ENCODE measurements at places on chromosomes 7 and 10.

- no peak for DNase-seq
Observed at GRCh38 chr7:112147793-112148361, 58.3 kb downstream of the DOCK4 start.

GRCh38 chr7:47757921-47758411 lies 176.1 kb upstream of the TNS3 start:
- DNase-seq: no peak

- DNase-seq: no peak
Observed at GRCh38 chr10:62033125-62033524, 131.6 kb downstream of the ARID5B start.

DNA sequence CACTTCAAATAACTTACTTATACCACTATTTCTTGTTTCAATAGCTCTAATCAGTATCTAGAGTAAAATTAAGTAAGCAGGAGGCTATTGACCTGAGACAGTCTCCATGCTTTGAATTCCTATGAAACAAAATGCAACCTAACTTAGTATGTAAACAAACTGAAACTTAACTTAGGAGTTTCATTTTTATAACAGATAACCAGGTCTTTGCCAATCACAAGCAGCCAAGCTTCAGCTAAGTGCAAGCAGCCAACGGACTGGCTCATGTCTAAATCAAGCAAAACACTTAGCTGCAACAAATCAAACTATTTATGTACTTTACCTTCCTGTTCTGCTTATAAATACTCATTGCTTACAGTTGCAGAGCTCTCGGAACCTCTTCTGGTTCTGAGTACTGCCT lies 4.4 kb upstream of the GSTK1 start:
- no peak for DNase-seq

GRCh38 chr10:50325449-50326171 lies 74.3 kb upstream of the ASAH2 start:
- no peak for DNase-seq

DNA sequence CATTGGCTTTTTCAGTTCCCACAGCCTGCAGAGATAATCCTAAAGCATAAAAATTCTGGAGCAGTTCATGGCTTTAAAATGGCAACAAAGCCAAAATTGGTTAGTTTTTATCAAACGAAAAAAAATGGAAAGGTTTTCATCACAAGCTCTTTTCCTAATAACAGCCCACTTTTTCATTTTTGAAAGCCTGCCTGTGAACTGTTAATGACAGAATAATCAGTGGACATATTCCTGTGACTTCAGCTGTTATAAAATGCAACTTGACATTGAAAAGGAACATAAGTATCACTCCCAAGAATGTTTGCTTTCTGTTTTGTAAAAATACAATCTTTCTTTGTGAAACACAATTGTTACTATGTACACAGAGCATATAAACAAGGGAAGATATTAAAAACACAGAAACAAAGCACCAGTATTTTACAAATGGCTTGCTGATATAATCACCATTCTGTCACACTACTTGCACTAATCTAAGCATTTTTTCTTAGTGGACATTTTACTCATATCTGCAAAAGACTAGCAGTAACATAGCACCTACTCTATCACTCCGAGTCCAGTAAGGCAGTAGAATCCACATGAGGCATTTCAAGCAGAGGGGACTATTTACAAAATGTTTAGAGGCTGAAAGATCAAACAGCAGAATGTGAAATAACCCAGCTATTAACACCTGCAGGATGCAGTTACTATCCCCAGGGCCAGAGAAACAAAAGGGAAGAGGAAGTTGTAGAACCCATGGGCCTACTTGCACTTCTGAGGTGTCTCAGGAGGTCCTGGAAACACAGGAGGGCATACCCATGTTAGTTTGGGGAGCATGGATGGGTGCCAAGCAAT lies 26.4 kb downstream of the MACC1 start:
- no peak for DNase-seq

- DNase-seq: no peak
Observed at GRCh38 chr10:52652431-52653262, 119.9 kb downstream of the MBL2 start.

GRCh38 chr7:46932676-46933424 lies 649.1 kb downstream of the TNS3 start:
- DNase-seq: no peak

DNA sequence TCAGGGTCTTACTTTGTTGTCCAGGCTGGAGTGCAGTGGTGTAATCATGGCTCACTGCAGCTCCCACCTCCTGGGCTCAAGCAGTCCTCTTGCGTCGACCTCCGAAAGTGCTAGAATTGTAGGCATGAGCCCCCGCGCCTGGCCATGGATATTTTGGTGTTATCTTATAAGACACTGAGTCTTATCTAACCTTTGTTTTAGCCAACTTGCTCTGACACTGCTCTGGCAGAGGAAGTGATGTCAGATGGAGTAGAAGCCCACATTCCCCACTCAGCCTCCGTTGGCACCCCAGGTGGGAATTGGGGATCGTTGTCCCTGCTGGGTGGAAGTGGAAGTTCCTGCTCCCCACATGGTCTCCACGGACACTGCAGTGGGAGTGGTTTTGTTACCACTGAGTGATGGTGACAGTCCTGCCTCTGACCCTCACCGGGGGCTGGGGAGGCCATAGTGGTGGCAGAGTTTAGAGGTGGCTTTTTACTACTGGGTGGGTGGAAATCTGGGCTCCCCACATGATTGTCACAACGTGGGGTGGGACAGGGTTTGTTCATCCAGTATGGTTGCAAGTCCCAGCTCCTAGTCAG lies 98.9 kb downstream of the ANKRD61 start:
- DNase-seq: no peak

DNA sequence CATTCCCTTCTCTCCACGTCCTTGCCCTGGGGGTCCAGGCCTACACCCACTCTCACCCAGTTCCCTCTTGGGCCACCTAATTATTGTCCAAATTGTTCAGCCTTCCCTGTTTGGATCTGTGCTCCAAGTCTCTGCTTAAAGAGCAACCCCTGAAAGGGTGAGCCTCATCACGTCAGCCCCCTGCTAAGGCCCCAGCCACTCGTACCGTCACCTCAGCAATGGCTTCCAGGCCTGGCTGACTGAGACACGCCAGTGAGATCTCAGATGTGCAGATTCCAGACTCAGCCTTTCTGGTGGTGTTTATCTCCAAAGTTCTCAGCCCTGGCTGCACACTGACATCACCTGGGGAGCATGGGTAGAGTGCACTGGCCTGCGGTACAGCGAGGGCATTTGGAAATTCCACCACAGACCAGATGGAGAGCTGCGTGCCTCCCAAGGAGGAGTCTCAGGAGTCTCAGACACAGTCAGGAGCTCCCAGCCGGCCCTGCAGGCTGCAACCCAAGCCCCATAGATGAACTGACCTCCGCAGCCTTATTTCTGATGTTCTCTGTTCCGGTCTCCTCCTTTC lies 87.5 kb downstream of the PRKAG2 start:
- DNase-seq: no peak

- no peak for DNase-seq
Observed at GRCh38 chr7:24882989-24883621, 96.9 kb downstream of the OSBPL3 start.

DNA sequence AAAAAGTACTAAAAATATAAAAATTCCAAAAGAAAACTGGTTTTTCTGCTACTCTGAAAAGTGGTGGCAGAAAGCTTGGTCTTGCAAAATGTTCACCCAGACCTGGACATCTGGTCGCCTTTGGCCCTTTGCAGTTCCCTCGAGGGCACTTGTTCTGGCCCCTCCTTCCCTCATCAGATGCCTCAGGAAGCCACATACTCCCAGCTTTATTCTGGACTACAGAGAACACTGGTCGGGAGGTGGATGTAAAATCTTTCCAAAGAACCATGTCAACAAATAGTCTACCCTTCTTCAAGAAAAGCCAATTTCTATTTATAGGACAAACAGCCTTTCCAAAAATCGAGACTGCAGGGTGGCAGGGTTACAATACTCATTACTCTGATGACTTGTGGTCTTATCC lies 726.1 kb downstream of the TNS3 start:
- no peak for DNase-seq

GRCh38 chr7:147779949-147780348 lies 810.6 kb upstream of the C7orf33 start:
- DNase-seq: no peak

GRCh38 chr10:59283456-59284091 lies 78.8 kb downstream of the FAM13C start:
- DNase-seq: no peak

DNA sequence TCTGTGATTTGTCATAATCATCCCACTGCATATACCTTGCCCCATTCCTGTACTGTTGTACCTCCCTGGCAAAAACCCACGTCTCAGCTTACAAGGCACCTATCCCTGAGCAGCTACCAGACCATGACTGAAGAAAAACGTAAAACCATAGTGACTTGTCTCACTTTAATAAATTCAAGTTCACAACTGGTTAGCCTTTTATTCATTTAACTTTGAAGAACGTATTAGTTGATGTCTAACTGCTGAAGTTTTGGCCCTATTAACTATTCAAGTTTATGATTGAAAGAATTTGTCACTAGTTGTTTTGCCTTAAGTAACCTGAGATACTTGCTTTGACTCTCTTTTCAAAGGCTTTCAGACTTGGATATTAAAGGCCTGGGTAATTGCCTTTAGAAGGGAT lies 59.7 kb downstream of the GALNT11 start:
- no peak for DNase-seq

DNA sequence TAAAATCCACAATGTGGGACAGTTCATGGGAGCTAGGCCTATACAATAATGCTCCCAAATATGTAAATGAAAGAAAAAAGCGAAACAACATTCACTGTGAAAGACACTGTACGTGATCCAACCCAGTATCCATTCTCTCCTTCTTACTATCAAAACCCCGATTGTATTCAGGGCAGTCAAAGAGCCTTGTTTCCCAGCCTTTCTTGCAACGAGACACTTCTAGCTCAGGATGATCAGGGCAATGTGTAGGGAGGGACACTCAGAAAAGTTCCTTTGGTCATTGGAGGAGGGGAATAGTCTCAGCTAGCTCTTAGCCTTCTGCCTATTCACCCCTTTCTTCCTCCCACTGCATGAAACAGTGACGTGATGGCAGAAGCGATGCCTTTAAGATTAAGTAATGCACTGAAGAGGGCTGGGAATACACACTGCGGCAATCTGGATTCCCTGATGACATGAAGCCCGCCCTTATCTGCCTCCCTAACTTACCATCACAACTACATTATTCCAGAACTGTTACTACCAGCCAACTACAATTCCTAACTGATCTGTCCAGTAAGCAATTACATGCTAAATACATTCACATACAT lies 27.3 kb downstream of the UBE2H start:
- DNase-seq: no peak

DNA sequence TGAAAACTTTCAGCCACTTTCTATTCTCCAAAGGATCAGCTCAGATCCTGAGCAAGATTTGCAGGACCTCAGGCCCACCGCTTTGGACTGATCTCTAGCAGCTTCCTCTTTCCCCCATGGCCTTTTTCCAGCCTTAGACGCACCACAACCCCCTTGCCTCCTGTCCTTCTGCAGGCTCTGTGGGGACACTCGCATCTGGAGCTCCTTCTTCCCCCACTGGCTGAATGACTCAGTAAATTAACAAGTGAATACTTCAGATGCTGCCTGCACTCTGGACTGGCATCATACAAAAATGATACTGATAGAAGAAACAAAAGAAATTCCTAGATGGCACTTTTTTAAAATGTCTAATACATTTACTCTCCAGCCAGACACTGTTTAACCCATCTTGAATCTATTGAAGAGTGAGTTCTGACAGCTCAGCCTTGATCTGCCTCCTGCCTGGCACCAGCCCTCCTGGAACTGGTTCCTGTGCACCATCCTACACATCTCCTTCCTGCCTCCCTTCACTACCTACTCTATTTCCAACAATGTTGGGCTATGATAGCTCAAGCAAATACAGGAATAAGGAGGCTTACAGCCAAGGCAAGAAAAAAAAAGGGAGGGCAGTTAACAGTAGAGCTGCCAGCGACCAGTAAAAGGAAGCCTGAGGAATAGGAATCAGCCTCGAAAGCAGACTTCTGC lies 3.3 kb downstream of the FRMPD2 start:
- no peak for DNase-seq

Data from SHP77 (cell line).